Activated CD4-positive, alpha-beta T cell treated with anti-CD3 and anti-CD28 coated beads for 1 hour (primary cell): ENCODE measurements at places on chromosomes 13 and 19.

GRCh38 chr13:58843567-58843966 lies 1212.0 kb downstream of the PCDH17 start:
- DNase-seq: no peak

DNA sequence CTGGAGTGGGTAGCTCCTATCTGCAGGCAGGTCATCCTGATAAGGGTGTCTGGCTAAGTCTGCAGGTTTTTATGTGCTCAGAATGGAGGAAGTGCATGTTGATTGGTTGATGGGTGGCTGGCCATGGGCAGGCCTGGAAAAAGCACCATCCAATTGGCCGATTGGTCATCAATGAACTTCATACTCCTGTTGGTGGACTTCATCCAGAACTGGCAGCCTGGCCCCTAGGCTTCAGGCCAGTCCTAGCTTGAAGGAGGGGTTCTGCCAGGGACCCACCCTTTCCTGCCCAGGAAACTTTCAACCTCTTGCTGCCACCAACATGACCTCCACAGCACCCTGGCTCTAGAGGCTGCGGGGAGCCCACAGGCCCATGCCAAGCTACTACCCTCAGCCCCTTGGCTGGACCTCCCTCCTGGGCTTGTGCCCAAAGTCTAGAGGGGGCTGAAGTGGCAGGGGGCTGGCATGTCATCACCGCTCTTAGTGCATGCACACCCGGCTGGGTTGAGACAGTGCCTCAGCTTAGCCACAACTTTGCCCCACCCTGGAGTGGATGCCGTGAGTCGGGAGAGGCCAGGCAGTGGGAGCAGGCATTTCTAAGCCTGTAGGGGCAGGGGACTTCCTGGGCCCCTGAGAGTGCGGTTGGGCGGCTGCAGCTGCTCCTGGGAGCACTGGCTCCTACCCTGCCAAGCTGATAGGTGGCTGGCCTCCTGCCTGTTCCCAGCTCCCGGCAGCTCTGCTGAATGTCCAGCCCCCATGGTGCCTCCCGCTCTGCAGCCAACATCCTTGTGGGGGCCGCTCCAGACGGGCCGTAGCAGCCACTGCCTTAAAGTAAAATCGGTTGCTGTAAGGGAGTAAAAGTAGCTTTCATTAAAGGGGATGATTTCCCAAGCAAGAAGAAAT lies 13.2 kb downstream of the DNAJC15 start:
- no peak for DNase-seq

- DNase-seq: no peak
Observed at GRCh38 chr13:101258509-101258908, 157.8 kb downstream of the NALCN start.

DNA sequence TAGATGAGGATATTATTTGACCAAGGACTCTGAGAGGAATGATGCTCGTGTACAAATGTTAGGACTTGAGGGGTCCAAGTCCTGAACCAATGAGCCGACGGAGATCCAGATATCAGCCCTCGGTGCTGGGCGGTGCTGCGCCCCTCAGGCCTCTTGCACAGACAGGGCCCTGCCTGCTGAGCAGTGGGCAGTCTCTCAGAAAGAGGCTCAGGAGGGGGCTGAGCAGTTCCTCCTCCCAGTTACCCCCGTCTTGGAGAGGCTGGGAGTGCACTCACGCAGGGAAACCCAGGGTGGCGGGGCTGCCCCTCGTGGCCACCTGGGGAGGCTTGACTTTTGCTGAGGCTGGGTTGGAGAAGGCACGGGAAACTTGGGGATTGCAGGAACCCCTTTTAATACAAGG lies 18.4 kb downstream of the TEX29 start:
- DNase-seq: no peak

- no peak for DNase-seq
Observed at GRCh38 chr19:15417699-15418098, 1.1 kb downstream of the AKAP8L start.

- no peak for DNase-seq
Observed at GRCh38 chr13:113845055-113845454, 18.8 kb downstream of the GAS6 start.

GRCh38 chr13:102400675-102401145 lies 1.1 kb downstream of the FGF14 start:
- DNase-seq: no peak

DNA sequence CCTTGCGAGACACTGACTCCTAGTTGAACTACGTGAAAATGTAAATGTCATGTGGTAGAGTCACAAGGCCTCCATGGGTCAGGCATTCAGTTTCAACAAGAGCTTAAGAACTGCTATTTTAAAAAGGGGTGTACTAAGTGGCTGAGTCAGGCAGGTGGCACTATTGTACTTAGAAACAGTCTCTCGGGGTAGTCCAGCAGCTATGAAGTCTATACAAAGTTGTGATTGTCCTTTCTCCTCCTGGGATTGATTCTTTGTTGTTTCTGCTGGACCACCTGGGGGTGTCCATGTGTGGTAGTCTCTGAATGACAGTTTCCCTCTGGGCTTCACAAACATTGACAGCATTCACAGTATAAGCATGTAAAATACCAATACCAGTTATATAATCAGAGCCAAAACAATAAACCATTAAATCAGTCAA lies 33.0 kb downstream of the UGGT2 start:
- DNase-seq: no peak

GRCh38 chr19:30163663-30164062 lies 208.5 kb upstream of the ZNF536 start:
- no peak for DNase-seq

DNA sequence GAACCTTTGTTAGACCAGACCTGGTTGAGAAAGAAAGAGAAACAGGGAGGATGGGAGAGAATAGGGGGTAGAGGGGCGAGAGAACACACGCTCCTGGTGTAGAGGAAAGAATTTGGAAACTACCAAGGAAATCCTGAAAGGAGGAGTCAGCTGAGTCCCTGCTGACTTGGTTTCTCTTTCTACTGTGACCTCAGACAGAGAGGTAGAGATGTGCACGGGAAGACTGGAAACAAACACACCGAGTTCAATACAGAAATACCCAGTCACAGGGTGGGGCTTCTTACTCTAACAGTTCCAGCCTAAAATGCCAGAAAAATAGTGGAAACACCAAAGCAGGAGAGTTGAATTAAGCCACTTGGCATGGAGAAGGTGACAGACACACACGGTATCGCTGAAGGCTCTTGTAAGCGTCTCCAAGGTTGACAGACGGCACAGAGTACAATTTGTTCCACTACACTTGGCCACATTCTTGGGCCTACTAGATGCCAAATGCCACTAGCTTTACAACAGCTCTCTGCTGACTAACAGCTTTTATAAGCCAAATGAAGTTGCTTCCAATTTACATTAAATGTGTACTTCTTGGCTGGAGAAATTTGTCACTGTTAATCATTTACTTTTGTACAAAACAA lies 28.1 kb downstream of the LATS2 start:
- no peak for DNase-seq

DNA sequence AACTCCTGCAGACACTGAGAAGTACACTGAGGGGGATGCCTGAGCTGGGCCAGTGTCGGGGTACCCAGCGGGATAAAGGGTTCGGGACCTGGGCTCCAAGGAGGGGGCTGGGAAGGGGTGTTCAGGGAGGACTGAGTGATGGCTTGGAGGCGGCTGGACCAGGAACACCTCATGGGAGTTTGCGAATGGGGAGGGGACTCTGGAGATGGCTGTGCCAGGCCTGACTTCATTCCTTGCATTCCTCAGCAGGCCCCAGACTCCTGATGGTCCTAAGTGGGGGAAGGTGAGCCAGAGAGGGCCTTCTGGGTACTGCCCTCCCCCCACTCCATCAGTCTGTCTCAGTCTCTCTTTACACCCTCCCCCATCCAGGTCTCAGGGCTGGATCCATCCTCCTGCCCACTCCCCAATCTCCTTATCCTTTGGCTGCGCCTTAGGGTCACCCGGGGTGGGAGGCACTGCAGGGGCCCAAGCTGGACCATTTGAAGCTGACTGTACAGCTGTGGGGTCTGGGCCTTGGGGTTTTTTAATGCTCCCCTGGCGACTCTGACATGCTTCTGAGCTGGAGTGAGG lies 13.8 kb downstream of the PAK4 start:
- DNase-seq: no peak

DNA sequence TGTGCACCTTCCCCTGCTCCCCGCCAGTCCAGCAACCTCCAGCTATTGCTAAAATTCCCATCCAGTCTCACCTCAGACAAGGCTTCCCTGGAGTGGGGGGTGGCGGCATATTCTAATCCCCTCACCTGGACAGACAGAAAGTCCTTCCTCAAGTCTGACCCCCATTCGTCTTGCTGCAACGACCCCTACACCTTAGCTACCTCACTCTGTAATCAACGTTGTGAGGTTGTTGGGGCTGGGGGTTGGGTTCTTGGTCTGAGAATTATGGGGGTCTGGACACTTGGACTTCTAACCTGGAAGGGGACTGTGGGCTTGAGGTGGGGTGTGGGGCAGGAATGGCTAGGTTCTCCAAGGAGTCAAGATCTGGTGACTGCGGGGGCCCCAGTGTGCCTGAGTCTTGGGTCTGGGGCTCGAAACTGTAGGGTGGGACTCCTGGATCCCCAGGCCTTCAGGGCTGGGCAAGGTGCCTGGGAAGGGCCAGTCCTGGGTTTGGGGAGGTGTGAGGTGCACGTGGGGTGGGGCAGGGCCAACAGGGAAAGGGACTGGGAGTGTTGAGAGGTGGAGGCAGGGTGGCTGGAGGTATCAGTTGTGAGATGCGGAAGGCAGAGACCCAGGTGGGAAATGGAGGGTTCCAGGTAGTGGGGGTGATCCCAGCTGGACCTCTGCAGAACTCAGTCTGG lies 1.3 kb downstream of the FOXA3 start:
- DNase-seq: no peak

DNA sequence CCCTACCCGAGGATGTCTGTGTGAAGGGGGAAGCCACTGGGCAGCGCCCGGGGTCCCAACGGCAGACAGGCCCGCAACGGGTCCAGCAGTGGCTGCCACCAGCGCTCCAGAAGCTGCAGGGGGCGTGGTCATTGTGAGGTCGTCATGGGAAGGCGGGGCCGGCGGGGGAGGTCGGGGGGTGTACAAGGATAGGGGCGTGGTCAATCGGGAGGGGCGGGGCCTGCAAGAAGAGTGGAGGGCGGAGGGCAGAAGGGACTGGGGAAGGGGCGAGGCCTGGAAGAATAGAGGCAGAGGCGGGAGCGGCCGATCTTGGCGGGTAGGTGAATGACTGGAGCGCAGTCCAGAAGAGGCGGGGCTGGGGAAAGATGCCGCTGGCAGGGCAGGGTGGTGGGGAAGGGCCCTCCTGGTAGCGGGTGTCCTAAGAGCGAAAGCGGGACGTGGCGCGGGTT lies 4.4 kb downstream of the FUZ start:
- DNase-seq: peak; percentile 79

DNA sequence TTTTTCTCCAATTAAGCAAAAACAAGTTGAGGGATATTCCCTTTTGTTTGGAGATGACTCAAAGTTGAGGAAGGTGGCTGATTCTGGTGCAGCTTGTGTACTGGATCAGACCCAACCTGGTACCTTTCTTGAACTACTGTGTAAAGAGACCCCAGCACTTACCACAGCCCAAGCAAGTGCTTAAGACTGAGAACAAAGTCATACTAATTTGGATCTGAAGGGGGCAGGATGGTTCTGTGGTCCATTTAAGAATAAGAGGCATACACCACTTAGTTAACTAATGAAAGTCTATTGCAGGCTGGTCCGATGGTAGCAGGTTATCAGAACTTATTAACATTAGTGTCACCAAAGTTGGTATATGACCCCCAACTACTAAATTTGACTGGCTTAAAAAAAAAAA lies 6.3 kb downstream of the THSD1 start:
- DNase-seq: no peak
